ENCODE measurements at places on chromosomes 5 and 9.

- DNase-seq, result no peak
These were observed 8.8 kb downstream of the TLE1 start for GRCh38 chr9:81680506-81680905.

GRCh38 chr9:105127863-105128220 is 116.6 kb upstream of the SLC44A1 start:
- peak; percentile 25 for DNase-seq

- DNase-seq, result no peak
These were observed 192.7 kb downstream of the FANCC start for GRCh38 chr9:95124582-95125367.

DNA sequence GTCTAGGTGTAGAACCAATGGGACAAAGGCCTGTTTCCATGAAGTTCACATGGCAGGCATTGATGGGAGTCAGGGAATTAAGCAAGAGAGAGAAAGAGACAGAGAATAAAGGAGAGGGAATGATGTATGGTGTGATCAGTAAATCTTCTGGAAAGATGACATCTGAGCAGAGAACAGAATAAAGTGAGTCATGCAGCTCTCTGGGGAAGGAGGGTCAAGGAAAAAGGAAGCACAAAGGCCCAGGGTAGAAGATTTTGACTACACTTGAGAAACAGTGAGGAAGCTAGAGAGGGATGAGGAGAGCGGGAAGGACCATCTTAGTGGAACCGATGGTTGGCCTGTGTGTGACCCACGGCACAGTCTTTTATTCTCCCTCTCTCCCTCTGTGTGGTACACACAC is 425.9 kb downstream of the SPOCK1 start:
- no peak for DNase-seq
